ENCODE measurements at places on chromosomes 5 and 9. TPM values are rescaled to one million over a fixed set of nuclear protein-coding genes. Genes with fewer than 3 reads are reported as not detected.

- peaks cover 22% of the 10 kb centered on the region for H3K4me1 ChIP-seq
- H3K36me3 ChIP-seq: peaks cover 11% of the 10 kb centered on the region
- DNase-seq: no peak
- no peak overlapping the region for H3K4me3 ChIP-seq
- no peak overlapping the region for H3K27ac ChIP-seq
These were observed 32.2 kb downstream of the ZNF131 start for GRCh38 chr5:43152946-43153345.

The HSD17B4 gene
- total RNA-seq: 407 TPM

The PPP3R2 gene
- total RNA-seq: not detected

DNA sequence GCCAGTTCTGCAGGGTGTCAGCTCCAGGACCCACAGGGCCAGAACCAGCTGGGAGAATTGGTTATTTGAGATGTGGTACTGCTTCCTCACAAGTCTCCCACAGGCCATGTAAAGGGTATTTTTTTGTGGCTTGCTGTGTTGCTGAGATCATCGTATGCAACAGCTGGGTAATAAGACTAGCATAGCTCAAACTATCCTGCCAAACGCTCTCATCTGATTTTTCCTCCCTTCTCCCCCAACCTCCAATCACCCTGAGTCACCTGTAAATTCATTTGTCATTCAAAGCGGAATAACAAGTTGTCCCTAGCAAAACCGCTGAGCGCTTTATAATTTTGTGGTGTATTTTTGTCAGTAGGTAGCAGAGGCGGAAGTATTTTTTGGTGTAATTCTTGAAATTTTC lies 63.2 kb downstream of the NSG2 start:
- H3K27ac ChIP-seq: no peak overlapping the region
- no peaks in the 10 kb centered on the region for H3K36me3 ChIP-seq
- no peak for DNase-seq
- H3K27me3 ChIP-seq: no peaks in the 10 kb centered on the region
- peaks cover 21% of the 10 kb centered on the region for H3K4me1 ChIP-seq

The ZNF366 gene
- total RNA-seq: not detected

DNA sequence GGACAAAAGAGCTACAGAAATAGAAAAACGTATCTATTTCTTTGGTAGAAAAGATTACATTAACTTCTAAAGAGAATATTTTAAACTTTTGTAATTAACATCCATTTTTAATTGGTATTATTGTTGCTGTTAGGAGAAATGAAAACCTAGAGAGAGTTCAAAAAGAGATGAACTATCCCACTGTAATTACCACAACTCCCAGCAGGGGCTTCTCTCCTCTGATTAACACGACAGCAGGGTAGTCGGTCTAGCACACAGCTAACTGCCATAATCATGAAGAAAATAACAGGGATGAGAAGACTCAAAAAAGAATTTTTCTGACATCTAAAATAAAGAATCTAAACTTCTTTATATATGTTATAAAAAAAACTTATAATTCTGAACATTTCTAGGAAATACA lies 86.2 kb upstream of the CDH9 start:
- peaks cover 4% of the 10 kb centered on the region for H3K36me3 ChIP-seq
- H3K4me1 ChIP-seq: no peaks in the 10 kb centered on the region
- no peaks in the 10 kb centered on the region for H3K27me3 ChIP-seq
- no peak overlapping the region for H3K27ac ChIP-seq
- no peak for DNase-seq
- H3K4me3 ChIP-seq: no peak overlapping the region

DNA sequence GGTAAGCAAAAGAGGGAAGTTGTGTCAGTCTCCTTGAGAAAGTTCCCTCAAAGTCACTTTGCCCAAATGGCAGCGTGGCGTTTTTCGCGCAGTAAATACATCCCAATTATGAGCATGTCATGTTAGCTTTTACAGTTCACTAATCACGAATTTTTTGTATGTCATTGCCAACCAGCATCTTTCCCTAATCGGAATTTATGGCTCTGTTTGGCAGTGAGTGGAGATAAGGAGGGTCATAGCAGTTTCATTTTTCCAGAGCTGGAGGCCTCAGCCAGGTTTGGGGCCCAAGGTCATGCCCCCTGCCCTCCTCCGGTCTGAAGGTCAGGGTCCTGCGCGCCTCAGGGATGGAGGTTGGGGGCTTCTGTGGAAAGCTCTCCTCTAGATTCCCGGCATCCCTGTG lies 50.1 kb downstream of the C5orf15 start:
- DNase-seq: no peak
- H3K27me3 ChIP-seq: no peaks in the 10 kb centered on the region
- H3K36me3 ChIP-seq: no peaks in the 10 kb centered on the region

DNA sequence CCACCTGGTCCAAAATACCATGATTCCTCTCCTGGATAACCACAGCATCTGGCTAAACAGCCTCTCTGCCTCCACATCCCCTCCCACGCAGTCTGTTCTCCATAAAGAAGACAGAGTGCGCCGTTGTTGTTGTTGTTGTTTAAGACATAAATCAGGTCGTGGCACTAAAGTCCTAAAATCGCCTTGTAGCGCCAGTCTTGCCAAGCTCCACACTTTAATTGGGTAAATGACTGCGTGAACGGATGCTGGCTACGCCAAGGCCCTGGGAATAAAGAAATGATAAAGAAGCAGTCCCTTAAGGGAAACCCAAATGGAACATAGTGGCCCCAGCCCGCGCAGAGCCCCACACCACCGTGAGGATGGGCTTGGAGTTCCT lies 364 bp upstream of the SFXN1 start:
- no peak for DNase-seq
- H3K27me3 ChIP-seq: peaks cover 32% of the 10 kb centered on the region
- H3K36me3 ChIP-seq: peaks cover 23% of the 10 kb centered on the region

DNA sequence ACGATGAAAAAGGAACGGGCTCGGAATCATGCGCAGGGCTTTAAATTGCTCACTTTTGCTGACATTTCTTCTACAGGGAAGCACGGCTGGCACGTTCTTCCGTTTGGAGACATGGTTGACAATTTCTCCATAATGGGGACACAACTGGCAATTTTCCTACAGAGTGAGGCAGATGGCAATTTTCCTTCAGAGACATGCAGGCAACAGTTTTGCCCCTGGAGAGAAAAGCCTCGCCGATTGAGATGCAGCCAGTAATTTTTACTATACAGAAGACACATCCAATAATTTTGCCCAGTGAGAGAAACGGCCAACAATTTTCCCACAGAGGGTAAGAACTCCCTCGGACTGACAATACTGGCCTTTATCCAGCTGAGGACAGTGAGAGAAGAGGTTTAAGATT lies 90.9 kb upstream of the GPR151 start:
- DNase-seq: no peak
- H3K27ac ChIP-seq: no peak overlapping the region
- no peaks in the 10 kb centered on the region for H3K27me3 ChIP-seq
- peaks cover 9% of the 10 kb centered on the region for H3K4me1 ChIP-seq
- no peaks in the 10 kb centered on the region for H3K36me3 ChIP-seq
- no peak overlapping the region for H3K4me3 ChIP-seq

The DCTN3 gene
- 27.5 TPM for total RNA-seq

GRCh38 chr9:89145097-89145496 lies 33.5 kb downstream of the SHC3 start:
- H3K4me3 ChIP-seq: no peak overlapping the region
- H3K36me3 ChIP-seq: no peaks in the 10 kb centered on the region
- H3K4me1 ChIP-seq: peaks cover 50% of the 10 kb centered on the region
- no peaks in the 10 kb centered on the region for H3K27me3 ChIP-seq
- H3K27ac ChIP-seq: peak overlapping the region; percentile 7
- no peak for DNase-seq

The LCN2 gene
- 3.0 TPM for total RNA-seq

The FAM169A gene
- total RNA-seq: 61.1 TPM

GRCh38 chr5:172772112-172772906 lies 1.3 kb upstream of the DUSP1 start:
- H3K4me3 ChIP-seq: peak overlapping the region; percentile 81
- H3K36me3 ChIP-seq: peaks cover 13% of the 10 kb centered on the region
- DNase-seq: peak; percentile 80
- peaks cover 17% of the 10 kb centered on the region for H3K4me1 ChIP-seq

The KLHL3 gene
- 18.2 TPM for total RNA-seq

The AHRR gene
- 4.5 TPM for total RNA-seq

DNA sequence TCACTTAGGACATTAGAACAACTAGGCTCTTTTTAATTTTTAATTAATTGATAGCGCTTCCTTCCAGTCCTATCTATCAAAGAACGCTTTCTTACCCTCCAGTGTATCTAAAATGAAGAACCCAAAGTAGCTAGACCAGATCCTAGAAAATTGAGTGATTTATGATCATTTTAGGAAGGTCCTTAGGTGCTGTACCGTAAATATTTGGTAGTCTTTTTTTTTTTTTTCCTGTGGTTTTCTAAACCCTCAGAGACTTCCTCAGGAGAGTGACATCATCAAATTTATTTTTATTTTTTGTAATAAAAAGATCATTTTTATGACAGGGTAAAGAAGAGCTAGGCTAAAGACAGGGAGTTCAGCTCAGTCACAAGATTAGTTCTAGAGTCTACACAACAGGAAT lies 197.4 kb downstream of the WDR70 start:
- no peak for DNase-seq
- H3K4me3 ChIP-seq: no peak overlapping the region
- peaks cover 8% of the 10 kb centered on the region for H3K4me1 ChIP-seq
- no peaks in the 10 kb centered on the region for H3K36me3 ChIP-seq

The ELOVL7 gene
- 7.8 TPM for total RNA-seq

GRCh38 chr5:124670722-124671184 lies 75.7 kb downstream of the ZNF608 start:
- no peaks in the 10 kb centered on the region for H3K36me3 ChIP-seq
- H3K4me3 ChIP-seq: no peak overlapping the region
- peaks cover 77% of the 10 kb centered on the region for H3K4me1 ChIP-seq
- no peaks in the 10 kb centered on the region for H3K27me3 ChIP-seq
- DNase-seq: no peak

DNA sequence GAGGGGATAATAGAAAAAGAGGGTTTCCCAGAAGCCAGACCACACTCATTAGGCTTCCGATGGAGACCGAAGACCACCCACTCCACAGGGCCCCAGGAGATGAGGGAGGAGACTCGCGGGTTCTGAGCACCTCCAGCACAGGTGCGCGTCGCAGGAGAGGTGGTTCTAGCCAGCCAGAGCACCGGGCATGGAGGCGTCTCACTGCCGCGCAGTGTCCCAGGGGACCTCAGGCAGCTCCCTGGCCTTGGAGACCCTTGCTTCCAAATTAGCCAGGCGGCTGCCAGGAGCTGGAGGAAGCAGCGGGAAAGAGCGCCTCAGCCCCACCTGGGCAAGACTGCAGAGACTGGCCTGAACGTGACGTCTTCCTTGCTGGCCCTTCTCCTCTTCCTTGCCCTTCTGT lies 115.4 kb upstream of the FBXL7 start:
- no peak overlapping the region for H3K4me3 ChIP-seq
- H3K27ac ChIP-seq: no peak overlapping the region
- H3K36me3 ChIP-seq: no peaks in the 10 kb centered on the region
- DNase-seq: no peak

The CCL21 gene
- total RNA-seq: not detected

GRCh38 chr5:7251132-7251531 lies 144.8 kb upstream of the ADCY2 start:
- H3K36me3 ChIP-seq: peaks cover 3% of the 10 kb centered on the region
- H3K27me3 ChIP-seq: no peaks in the 10 kb centered on the region
- H3K27ac ChIP-seq: no peak overlapping the region
- H3K4me1 ChIP-seq: peaks cover 6% of the 10 kb centered on the region
- DNase-seq: no peak

The CYLC2 gene
- not detected for total RNA-seq

The DIRAS2 gene
- 0.34 TPM for total RNA-seq

The EFNA5 gene
- 17.4 TPM for total RNA-seq

The SVEP1 gene
- 0.39 TPM for total RNA-seq

DNA sequence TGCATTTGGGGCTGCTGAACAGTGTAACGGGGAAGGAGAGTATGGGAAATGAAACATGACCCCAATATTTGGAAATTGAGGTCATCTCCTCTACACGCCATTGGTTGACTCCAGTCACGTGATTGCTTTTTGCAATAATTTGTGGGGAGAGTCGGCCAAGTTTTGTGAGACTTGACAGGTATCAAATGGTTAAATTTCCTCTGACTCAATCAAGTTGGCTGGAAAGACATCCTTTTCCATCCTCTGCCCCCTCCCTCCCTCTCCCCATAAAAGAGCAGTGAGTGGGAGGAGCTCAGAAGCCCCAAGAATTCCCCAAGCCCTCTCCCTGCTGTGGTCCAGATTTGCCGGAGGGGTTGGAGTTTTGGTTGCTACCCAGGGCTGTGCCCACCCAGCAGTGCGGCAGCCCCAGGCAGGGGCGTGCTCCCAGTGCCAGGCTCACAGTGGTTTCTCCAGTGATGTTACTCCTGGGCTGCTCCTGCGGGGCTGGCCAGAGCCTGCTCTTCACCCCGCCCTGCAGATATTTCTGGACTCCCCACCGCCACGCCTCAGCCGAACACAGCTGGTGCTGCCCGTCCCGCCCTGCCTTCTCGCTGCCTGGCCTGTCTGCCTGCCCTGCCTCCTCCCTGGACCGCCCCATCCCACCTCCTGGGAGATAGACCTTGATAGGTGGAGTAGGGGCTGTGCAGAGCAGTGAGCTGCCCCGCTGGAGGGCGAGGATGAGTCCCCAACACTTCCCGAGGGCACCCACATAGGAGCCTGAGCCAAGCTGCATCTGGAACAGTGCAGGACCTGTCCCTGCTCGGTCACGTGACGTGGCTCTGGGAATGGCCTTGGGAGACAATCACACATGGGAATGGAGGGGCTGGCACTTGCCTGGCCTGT lies 3.4 kb downstream of the COL5A1 start:
- H3K27me3 ChIP-seq: peaks cover 15% of the 10 kb centered on the region
- no peak overlapping the region for H3K27ac ChIP-seq
- no peak overlapping the region for H3K4me3 ChIP-seq
- H3K4me1 ChIP-seq: peaks cover 33% of the 10 kb centered on the region

The FOXD4L6 gene
- total RNA-seq: not detected

The POLR3G gene
- 63.6 TPM for total RNA-seq

The CATSPER3 gene
- total RNA-seq: 0.44 TPM

GRCh38 chr9:94145640-94146039 lies 61.4 kb downstream of the PTPDC1 start:
- H3K4me1 ChIP-seq: peaks cover 34% of the 10 kb centered on the region
- H3K4me3 ChIP-seq: no peak overlapping the region
- no peaks in the 10 kb centered on the region for H3K36me3 ChIP-seq
- H3K27ac ChIP-seq: no peak overlapping the region

DNA sequence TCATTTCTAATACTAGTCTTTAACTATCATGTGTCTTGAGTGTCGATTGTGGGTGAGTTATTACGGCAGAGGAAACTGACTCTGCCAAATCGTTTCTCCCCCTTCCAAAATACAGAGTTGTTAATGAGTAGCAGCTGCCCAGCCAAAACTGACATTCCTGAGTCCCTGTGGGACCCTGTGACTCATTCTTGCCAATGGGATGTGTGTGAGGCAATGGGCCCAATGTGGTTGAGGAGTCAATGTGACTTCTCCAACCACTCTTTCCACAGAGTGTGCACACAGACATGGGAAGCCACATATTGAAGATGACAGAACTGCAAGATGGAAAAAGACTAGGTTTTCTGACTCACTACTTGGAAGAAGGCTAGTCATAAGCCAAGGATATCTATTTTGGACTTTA lies 434.7 kb downstream of the DTWD2 start:
- no peaks in the 10 kb centered on the region for H3K36me3 ChIP-seq
- no peak overlapping the region for H3K27ac ChIP-seq

GRCh38 chr5:83097689-83098231 lies 20.4 kb downstream of the XRCC4 start:
- H3K36me3 ChIP-seq: peaks cover 22% of the 10 kb centered on the region
- H3K4me1 ChIP-seq: peaks cover 19% of the 10 kb centered on the region
- no peak overlapping the region for H3K27ac ChIP-seq
- H3K27me3 ChIP-seq: 0 out of 2 replicates have a peak, but pooled peaks cover 2% of the 10 kb centered on the region
- H3K4me3 ChIP-seq: no peak overlapping the region

- H3K36me3 ChIP-seq: peaks cover 24% of the 10 kb centered on the region
- peak; percentile 10 for DNase-seq
- H3K27ac ChIP-seq: no peak overlapping the region
These were observed 22.8 kb downstream of the EXOC3 start for GRCh38 chr5:465591-466403.
